ENCODE measurements at places on chromosomes 4 and X. TPM values are rescaled to one million over a fixed set of nuclear protein-coding genes. Genes with fewer than 3 reads are reported as not detected.

- DNase-seq: no peak
Observed at GRCh38 chr4:82481506-82481840, 51.1 kb downstream of the ENOPH1 start.

DNA sequence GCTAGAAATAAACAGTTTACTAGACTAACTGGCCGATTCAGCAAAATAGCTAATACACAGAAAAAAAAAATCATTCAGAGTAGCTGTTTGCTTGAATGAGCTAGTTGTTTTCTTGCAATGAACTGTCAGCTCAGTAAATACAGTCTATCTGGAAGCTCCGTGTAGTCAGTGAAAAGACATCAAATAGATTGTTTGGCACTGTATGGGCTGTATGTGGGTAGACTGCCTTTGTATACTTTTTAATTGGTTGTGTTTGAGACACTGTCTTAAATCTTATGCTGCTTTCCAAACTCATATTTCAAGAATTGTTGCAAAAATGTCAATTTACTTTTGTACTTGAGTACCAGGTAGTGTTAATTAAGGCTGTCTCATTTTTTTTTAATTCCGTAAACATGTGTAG is 61.6 kb upstream of the GPR174 start:
- no peak for DNase-seq

Gene UGT2A3
- total RNA-seq: not detected

GRCh38 chrX:110175146-110175545 is 142.7 kb downstream of the AMMECR1 start:
- DNase-seq: no peak

GRCh38 chr4:3491681-3492405 is 28.7 kb downstream of the DOK7 start:
- no peak for DNase-seq

GRCh38 chr4:159698336-159698735 is 595.5 kb downstream of the RAPGEF2 start:
- no peak for DNase-seq

- no peak for DNase-seq
Observed at GRCh38 chr4:54101190-54102041, 1.5 kb downstream of the GSX2 start.

DNA sequence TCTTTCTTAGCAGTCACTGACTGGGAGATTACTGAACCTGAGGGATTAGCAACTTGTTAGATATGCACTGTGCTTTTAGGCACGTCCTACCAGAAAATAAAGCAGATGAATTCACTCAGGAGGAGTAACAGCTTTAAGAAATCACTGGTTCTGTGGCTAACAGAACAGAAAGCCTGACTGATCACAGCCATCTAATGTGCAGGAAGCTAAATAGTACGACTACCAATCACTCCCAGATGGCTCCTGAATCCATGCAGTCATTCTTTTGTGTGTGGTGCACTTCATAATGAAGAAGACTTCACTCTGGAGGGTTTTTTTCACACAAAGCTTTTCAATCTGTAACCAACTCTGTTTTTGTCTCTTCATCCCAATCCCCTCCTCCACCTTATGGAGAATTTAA is 305.3 kb upstream of the INTU start:
- no peak for DNase-seq

GRCh38 chr4:118738090-118738489 is 52.9 kb downstream of the METTL14 start:
- no peak for DNase-seq

Gene DDIT4L
- 3.5 TPM for total RNA-seq

DNA sequence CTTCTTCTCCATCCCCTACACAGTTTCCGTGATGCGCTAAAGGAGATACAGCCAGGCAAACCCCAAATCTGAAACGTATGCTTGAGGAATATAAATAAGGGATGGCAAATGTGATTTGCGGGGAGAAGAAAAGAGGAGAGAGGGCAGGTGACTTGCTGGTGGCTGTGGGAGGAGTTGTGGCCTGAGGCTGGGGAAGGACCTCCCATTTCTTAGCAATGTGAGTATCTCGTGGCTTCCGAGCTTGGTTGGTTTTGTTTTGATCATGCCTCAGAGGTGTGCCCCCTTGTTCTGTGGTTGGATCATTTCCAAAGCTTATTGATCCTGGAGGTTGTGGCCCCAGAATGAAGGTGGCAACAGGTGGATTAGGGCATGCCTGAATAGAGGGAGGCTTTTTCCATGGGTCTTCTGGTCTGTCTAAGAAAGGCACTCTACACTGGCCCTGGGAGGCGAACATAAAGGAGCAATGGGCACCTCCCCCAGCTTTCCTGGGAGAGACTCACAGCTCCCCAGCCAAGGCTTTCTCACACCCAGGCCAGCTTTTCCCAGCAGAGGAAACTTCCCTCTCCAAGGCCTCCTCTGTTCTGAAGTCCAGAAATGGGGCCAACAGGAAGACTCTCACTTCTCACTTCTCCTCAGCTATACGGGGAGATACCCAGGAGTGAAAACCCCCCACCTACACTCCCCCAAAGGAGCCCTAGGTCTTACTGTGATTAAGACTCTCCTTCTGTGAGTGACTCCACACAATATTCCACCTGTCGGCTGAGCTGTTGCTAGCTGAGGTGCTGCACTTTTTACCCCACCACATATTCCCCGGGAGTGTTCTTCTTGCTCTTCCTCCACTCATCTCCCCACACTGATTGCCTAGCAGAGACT is 40.0 kb downstream of the C4orf51 start:
- no peak for DNase-seq

Gene CCDC110
- total RNA-seq: 0.90 TPM

DNA sequence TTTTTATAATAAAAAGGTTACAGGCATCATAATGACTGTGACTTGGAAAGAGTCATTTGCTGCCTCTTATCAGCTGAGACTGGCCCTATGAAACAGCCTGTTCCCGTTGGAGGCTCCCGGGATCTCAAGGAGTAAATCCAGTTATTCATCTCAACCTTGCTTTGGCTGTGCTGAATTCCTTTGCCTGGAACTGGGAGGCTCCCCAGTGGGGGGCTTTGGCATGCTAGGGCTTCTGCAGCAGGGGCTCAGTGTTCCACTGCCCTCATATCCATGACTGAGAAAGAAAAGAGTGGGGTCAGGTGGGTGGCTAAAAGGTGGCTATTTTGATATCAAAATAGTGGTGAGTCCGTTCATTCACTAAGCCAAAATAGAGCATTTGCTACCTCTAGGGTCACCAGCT is 71.2 kb downstream of the TRPC5 start:
- no peak for DNase-seq

GRCh38 chrX:19760841-19761512 is 126.4 kb downstream of the SH3KBP1 start:
- DNase-seq: no peak

Gene MAGEA2B
- total RNA-seq: not detected

Gene RAB40A
- total RNA-seq: 2.5 TPM

- no peak for DNase-seq
Observed at GRCh38 chr4:10701702-10702460, 17.3 kb upstream of the CLNK start.
